Osteocyte (in vitro differentiated cells): ENCODE measurements at places on chromosomes 12 and 14.

GRCh38 chr14:92449404-92450181, 64.0 kb upstream of the RIN3 start:
- no peak for DNase-seq

- DNase-seq = no peak
Observed at GRCh38 chr12:14403711-14404196, 38.3 kb downstream of the ATF7IP start.

DNA sequence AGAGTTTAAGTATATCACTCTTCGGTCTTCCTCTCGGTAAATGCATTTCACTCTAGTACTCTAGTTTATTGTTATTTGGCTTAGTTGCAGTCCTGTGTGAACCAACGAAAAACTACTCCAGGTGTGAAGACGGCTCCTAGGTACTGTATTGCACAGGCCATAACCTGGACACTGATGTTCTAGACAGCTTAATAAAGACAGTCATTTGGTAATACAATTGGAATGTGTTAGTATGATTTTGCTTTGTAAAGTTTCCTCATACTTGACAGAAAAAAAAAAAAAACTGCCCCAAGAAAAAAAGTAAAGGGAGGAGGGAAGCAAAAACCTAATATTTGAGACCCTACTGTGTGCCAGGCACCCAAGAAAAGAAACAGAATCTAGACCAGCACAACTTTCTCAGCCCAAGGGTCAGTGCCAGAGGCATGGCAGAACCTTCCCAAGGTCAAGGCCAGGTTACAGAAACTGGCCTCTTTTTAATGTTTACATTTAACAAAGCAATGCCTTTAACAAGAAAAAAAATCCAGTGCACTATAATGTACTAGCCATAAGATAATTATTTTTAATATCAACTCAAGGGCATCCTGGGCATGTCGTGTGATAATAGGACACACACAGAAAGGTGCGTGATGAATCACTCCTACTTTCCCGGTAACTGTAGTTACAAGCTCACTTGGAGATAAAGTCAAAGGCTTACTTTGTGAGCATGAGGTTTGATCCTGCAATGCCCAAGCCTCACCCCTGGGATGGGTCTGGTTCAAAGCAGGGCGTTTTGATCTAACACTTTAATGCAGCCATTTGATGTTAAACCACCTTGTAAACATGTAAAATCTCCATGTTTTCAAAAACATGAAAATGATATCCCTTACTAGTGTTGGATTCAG, 110.6 kb downstream of the BMP4 start:
- no peak for DNase-seq

GRCh38 chr12:49273726-49274395, 9.0 kb downstream of the TUBA1C start:
- DNase-seq = no peak
